Activated CD4-positive, alpha-beta memory T cell treated with anti-CD3 and anti-CD28 coated beads, Interleukin-2, amount 10 ng/mL, durations not matched to agents 7 days and 5 days (primary cell): ENCODE measurements at places on chromosomes 7 and 10.

DNA sequence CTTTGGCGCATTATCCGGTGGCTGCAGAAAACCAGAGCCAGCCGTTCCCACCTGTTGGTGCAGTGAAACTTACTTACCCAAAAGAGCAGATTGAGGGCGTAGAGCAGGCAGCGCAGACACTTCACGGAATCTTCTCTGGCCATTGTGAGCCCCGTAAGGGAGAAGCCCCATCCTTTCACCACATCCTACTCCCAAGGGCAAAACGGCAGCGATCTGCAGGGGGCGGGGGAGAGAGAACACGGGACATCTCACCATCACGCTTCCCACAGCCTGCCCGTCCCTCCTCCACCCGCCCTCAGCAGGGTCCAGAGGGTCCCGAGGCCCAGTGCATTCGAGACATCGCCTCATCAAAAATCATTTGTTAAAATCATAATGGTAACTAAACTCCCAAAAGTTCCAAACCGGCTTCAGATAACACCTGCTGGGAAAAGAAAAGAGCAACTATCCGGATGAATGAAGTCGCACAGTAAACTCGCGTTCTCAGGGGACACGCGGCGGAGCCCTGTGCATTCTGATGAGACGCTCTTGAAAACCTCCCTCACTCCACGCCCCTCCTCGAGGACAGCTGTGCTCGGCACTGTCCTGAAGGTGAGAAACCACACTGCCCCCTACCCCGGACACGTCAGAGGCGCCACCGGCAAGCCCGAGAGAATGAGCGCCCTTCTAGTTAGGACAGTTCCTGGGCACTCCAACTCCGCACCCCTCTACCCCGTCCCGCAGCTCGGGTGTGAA is 1.2 kb downstream of the TSPAN12 start:
- peak; percentile 16 for DNase-seq

DNA sequence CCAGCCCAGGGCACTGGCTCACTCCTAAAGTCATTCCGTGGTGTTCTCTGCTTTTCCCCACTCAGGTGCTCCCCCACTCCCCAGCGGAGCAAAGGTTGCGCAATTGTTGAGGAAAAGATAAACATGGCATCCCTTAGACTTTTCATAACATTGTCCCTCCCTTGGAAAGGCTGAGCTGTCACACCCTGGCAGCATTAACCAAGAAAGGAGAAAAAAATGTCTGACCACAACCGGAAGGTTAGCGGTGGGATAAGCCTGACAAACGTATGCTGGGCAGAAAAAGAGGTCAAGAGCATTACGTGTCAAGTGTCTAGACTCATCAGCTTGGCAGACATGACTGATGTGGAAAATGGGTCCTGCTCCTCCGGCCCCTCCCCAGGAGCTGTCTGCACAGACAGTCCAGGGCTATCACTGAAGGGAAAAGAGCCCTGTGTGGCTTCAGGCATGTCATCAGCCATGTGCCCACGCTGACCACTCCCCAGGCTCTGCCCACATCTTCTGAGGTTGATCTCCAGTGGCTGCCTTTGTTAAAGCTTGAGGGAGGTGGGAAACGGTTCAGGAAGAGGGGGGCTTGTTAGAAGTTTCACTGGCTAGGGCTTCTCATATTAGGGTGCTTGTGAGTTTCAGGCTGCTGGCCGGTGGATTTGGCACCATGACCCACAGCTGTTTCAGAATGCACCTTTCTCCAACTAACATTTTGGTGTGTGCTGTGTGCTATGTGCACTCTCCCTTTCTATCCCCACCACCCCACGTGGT is 30.1 kb downstream of the BTBD16 start:
- peak; percentile 43 for DNase-seq

- DNase-seq: no peak
Measured at GRCh38 chr7:112361154-112361553, 89.1 kb upstream of the IFRD1 start.

DNA sequence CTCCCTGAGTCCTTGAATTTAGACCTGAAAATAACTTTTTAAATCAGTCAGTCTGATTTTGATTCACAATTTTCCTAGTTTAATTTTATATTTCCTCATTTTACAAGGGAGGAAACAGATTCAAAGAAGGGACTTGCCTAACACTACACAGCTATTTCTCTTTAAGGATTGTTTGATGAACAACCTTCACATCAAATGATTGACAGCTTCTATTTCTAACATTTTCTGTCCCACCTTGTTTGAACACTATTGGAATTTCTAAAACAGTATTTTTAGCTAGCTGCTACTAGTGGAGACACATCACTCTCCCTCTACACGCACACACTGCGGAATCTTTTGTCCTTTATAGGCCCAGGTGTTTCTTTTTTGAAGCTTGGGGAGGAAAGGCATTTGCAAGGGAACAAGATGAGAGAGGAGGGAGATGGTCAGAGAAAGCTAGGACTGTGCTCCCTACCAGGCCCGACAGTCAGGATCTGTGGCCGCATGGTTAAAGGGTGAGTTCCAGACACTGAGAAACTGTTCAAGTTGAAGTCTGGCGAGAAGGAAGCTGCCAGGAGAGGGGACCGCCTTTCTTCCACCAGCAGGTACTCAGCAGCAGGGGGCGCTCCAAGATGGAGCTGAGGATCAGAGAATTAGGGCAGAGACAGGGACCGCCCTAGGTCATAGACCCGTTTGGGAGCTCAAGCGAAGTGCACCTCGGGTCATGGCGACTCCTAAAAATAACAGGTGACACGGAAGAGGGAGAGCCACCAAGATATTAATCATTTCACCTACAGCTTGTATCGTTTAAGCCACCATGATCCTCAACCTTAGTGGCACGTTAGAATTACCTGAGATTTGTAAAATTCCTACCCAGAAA is 49.7 kb downstream of the DNAJC12 start:
- peak; percentile 83 for DNase-seq

DNA sequence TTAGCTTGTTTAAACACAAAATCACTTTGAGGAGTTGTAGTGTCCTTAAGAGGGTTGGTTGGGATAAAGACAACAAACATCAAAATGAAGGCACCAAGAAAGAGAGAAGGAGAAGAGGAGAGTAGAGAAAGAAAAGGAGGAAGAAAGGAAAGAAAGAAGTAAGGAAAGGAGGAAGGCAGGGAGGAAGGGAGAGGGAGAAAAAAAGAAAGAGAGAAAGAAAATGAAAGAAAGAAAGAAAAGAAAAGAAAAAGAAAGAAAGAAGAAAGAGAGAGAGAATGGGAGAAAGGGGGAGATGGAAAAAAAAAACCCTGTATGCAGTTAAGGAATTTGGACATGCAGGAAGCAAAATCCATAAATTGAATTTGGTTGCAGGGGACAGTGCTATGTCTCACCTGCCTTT is 635.4 kb upstream of the FZD8 start:
- DNase-seq: no peak

DNA sequence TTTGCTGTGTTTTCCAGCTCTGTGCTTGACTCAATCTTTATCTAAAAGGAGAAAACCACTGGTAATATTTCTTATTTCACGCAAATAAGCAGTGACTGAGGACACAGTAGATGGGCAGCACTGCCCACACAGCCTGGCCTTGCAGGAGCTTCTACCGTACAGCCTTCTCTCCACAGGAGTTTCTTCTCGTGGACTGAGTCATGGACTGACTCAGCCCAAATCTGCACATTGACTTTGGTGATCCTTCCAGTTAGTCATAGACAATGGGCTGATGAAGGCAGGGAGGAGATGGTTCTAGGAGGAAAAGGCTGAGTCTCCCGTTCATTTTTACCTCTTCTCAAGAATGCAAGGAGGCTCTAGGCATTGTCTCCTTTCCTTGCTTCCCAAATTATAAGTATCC is 200.7 kb downstream of the RAPGEF5 start:
- DNase-seq: no peak

GRCh38 chr7:148021507-148022045 is 569.0 kb upstream of the C7orf33 start:
- DNase-seq: no peak

- peak; percentile 88 for DNase-seq
Measured at GRCh38 chr7:87152112-87152896, at the start of gene DMTF1. Gene DMTF1 (plus strand): TSS chr7:87152453. CDS start chr7:87164942, 12,489 bp downstream.

DNA sequence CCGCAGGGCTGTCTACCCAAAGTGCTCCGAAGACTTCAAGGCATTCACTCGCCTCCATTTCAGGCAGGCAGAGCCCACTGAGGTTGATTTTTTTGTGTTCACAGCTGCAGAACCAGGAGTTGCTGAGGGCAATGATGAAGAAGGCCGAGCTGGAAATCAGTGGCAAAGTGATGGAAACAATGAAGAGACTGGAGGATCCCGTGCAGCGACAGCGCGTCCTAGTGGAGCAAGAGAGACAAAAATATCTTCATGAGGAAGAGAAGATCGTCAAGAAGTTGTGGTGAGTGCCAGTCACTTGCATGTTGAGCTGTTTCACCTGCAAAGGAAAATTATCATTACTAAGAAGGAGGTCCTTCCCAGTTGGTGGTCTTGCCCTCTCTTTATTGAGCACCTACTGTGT is 210.5 kb downstream of the ARHGAP21 start:
- no peak for DNase-seq

DNA sequence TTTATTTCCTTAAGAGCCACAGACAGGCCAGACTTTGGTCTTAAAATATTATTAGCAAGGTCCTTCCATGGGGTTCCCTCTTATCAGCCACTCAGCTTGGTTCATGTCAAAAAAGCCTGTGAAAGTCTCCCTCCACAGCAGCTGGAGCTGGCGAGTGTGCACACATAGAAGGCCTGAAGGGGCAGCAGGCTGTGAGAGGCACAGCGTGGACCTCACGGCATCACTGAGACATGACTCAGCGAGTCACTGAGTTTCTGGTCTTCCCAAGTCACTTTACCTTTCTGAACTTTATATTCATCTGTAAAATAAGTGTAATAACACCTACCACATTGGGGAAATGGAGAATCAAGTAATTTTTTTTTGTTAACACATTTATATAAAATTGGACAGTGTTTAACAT is 8.7 kb downstream of the TAF3 start:
- DNase-seq: no peak

- no peak for DNase-seq
Measured at GRCh38 chr10:4109469-4109868, 324.5 kb upstream of the KLF6 start.

DNA sequence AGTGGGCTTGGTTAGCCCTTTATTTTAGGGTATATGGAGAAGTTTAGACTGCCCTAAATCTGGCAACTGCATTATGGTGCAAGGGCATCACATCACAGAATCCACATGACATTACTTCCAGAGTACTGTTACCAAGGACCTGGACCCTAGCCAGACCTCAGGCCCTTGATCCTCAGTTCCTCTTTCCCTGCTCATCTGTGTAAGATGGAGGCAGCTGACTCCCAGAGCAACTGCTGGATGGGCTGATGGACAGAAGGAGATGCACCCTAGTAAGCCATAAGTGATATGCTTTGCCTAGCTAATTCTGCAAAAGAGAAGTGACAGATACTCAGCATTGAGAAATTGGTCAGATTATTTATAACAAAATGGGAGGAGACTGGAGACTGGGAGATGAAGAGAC is 131.7 kb downstream of the DYNC1I1 start:
- no peak for DNase-seq

DNA sequence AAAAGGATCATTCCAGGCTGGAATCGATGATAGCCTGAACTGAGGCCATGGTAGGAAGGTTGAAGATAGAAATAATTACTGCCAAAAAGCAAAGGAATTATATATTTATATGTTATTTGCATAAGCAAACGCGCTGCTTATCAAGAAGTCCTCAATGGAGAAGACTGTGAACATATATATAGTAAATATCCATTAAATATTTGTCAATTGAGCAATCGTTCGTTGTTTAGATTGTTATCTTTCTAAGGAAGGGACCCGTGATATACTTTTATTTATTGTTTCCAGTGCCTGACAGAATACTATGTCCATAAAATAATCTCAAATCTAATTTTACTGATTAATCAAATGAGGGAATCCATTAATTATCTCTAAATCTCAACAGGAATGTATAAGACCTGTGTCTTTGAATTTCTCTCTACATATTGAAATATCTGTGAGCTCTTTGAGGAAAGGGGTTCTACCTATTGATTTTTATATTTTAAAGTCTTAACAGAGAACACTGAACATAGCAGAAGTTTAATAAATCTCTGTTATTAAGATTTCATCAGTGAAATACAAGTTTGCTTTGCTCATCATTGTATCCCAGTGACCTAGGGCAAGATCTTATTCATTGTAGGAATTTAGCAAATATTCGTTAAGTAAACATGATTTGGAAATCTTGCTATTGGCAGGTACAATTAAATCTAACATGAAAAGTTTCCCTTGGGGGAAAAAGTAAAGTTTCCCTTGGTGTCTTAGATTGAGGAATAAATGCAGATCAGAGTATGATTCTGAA is 12.0 kb upstream of the HERC4 start:
- DNase-seq: no peak

- peak; percentile 24 for DNase-seq
Measured at GRCh38 chr10:96588616-96589419, 2.0 kb upstream of the TM9SF3 start.

GRCh38 chr7:56092789-56093531 is at the start of gene PHKG1:
Gene PHKG1 (minus strand): TSS chr7:56092952. CDS start chr7:56088941, 4,011 bp downstream.
- no peak for DNase-seq

- no peak for DNase-seq
Measured at GRCh38 chr7:126150278-126150958, 1102.3 kb downstream of the GRM8 start.

- DNase-seq: no peak
Measured at GRCh38 chr7:44762726-44763522, 14.3 kb downstream of the ZMIZ2 start.

- DNase-seq: no peak
Measured at GRCh38 chr7:2411815-2412586, 8.6 kb downstream of the CHST12 start.

GRCh38 chr7:71633551-71634008 is 501.6 kb downstream of the GALNT17 start:
- DNase-seq: no peak

GRCh38 chr7:18693816-18694215 is 198.3 kb downstream of the HDAC9 start:
- no peak for DNase-seq

GRCh38 chr10:46549171-46550075 is 7.0 kb downstream of the GPRIN2 start:
- DNase-seq: peak; percentile 15

GRCh38 chr7:69632280-69632679 is 34.0 kb downstream of the AUTS2 start:
- DNase-seq: no peak

DNA sequence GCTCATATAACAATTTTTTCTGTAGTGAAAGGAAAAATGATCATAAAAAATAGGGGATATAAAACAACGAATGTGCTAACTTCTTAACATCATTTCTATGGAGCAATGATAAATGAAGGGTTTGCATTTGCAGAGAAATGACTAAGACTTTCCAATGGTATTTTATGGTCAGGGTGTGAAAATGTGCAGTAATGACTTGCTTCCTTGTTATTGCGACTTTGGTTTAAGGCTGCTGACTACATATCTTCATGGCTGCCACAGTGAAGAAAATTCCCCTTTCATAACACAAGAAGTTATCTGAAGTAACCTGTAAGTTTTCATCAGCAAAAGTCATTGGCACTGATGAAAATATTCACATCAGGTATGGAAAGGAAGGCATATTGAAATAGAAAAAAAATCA is 166.1 kb upstream of the NRG3 start:
- DNase-seq: no peak

DNA sequence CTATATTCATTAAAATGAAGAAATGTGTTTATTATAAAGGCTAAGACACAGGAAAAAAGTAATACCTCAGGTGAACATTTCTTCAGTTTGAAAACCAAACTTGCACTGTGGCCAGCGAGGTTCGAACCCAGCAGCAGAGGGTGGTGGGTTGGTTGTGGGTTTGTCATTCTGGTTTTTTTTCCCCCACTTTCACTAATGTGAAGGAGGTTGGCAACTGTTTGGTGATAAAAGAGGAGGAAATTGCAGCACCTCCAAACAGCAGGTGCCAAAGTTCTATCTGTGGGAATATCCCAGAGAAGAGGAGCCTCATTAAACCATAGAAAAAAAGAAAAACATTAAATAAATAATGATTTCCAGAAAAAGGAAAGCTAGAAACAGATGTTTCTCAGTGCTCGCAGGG is 36.6 kb upstream of the YAE1 start:
- DNase-seq: no peak

GRCh38 chr10:73992899-73993788 is 4.8 kb upstream of the VCL start:
- DNase-seq: no peak
